Stimulated activated CD8-positive, alpha-beta memory T cell treated with anti-CD3 and anti-CD28 coated beads, Interleukin-7, amount 100 ng/mL, for 4 hours (primary cell): ENCODE measurements at places on chromosomes 12 and 14.

DNA sequence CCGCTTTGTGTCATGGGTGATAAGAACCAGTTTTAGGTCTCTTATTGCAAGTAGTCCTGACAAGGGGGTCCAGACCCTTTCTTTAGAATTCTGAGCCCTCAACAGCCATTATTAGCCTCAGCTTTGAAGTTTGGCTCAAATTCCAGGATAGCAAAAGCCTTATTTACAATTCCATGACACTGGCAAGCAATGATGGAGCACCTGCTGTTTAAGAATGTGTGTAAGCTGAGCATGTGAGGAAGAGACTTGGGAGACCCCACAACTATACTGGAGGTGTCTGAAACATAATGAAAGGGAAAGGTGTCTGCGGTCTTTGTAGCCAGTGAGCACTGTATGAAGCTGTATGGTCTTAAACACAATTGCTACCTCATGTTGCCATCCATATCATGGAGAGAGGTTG is 119.8 kb downstream of the TBX5 start:
- no peak for DNase-seq

DNA sequence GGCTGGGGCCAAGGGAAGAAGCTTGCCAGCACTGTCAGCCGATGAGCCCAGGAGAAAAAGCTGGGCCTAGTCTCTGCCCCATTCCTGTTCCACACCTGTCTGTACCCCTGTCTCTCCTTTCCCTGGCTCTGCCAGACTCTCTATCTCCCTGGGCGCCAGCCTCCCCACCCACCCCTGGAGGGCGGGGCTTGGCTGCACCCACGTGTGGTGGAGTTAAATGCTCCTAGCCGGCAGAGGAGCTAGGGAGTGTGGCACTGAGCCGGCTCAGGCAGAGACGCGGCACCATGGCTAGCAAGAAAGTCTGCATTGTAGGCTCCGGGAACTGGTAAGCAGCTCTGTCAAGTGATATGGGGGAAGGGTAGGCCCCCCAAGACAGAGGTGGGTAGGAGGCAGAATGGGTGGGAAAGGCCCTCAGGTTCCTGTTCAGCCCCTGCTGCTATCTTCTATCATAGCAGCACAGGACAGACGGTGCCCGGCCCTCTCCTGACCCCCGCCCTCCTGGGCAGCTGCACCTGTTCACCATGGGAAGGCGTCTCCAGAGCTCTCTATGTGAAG is at the start of gene GPD1:
Gene GPD1 (plus strand): TSS at position 242 of the 555 bp plus-strand sequence. CDS start 43 bp downstream, at position 285.
- DNase-seq, result no peak

DNA sequence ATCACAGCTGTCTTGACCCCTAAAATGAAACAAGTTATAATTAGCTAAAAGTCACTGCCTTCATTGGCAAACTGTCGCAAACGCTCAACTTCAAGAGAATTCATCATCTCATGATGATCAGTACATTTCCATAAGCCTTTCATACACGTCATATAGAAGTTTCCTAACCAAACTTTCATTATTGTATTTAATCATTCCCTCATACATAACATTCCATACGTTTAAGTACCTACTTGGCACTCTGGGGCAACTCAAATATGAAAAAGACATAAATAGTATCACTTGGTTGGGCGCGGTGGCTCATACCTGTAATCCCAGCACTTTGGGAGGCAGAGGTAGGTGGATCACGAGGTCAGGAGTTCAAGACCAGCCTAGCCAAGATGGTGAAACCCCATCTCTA is 12.4 kb upstream of the PPP2R5E start:
- DNase-seq, result no peak

GRCh38 chr14:81341781-81342180 is 58.3 kb downstream of the STON2 start:
- no peak for DNase-seq

DNA sequence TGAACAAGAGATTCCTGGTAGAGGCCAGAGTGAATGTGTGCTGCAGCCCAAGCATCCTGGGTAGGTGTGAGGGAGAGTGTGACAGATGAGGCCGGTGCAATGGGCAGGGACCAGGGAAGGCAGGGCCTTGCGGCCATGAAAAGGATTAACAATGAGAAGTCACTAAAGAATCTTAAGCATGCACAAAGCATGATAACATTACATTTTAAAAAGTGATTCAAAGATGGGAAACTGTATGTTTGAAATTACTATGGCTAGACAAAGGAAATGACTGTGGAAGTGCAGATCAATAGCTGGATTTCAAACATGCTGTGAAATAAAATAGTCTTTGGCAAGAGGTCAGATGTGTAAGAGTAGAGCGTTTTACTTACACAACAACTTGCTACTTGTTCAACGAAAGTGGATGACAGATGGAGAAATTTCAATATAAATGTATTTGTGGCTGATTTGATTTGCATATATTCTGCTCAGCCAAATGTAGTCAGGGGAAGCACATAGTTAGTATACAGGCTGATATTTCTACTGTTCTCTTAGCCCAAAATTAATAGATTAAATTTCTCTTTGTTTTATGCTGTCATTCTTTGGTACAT is 175.5 kb downstream of the CCDC59 start:
- no peak for DNase-seq

DNA sequence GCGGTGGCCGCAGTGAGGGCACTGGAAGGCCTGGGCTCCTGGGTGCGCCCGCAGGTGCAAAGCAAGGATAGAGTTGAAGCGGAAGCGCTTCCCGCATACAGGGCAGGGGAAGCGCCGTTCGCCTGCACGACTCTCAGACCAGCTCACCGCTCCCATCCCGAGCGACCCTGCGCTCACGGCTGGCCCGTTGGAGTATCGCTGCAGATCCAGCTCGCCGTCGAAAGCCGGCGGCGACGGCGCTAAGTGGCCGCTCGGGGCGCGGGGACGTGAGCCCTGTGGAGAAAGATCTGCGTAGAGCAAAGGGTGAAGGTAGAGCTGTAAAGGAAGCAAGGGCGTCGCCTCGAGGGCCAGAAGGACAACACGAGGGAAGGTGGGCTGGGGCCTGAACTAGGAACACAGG is 5.4 kb downstream of the ZNF219 start:
- DNase-seq, result no peak

- DNase-seq, result no peak
Measured at GRCh38 chr12:30447061-30447750, 248.5 kb downstream of the IPO8 start.

DNA sequence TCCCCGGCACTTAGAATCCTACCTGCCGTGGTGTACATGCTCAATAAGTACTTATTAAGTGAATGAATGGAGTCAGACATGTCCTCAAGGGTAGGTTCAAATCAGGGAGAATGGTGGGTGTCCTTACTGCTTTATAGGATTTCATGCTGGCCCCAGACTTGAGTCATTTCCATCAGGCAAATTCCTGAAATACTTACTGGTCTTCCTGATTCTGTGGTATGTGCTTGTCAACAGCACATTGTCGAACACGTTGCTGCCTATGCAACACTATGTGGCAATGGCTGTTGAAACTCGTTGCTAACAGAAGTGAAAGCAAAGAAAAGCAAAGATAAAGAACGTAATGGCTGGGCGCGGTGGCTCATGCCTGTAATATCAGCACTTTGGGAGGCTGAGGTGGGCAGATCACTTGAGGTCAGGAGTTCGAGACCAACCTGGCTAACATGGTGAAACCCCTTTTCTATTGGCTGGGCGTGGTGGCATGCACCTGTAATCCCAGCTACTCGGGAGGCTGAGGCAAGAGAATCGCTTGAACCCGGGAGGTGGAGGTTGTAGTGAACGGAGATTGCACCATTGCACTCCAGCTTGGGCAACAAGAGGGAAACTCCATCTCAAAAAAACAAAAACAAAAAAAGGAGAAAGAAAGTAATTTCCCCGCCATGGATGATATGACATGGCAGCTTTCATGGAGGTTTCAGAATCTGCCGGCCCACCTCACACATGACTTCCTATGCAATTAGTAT is 214.9 kb downstream of the ZFP36L1 start:
- DNase-seq, result no peak

DNA sequence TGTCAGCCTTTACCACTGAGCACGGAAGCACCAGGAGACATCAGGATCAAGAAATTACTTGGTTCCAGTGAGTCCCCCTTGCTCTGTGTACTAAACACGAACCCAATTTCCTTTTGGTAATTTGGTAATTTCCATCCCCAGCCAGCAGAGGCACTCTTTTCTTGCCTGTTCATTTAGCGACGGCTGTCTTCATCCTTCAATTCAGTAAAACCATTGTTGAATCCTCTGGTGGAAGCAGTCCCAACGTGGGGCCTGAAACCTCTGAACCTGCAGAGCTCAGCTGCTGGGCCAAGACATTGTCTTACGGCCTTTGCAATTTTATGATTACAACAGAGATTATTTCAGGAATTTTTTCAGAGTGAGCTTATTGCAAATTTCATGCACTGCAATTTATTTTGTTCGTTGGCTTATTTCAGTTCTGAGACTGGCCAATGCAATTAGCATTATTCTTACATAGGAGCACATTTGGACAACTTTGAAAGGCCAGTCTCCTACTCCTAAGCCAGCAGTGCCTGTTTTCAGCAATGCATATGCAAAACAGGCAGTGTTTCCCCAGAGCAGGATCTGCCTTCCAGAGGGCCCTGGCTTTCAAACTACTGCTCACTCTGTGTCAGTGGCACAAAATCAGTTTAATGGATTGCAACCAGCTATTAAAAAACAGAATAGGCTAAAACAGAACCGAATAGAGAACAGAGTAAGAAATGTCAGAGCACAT is 372.9 kb upstream of the TMEM132C start:
- DNase-seq, result no peak

- DNase-seq, result no peak
Measured at GRCh38 chr14:76774821-76775694, 13.8 kb downstream of the VASH1 start.
